ENCODE measurements at places on chromosomes 13 and 19. TPM values are rescaled to one million over a fixed set of nuclear protein-coding genes. Genes with fewer than 3 reads are reported as not detected.

DNA sequence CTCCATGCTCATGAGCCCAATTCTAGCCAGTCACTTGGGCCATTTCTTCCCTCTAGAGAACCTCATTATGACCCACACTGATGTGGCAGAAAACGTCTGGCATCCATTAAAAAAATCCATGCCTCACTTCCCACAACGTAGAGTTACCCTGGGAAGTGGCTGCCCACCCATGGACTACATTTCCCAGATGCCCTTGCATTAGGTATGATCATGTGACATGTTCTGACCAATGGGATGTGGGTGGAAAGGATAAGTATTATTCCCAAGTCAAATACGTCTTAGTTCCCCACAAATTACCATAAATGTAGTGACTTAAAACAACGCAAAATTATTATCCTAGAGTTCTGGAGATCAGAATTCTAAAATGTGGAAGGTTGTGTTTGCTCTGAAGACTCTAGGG lies 47.9 kb upstream of the ZNRF4 start:
- H3K27me3 ChIP-seq: peaks cover 2% of the 10 kb centered on the region
- no peaks in the 10 kb centered on the region for H3K4me1 ChIP-seq
- no peak overlapping the region for H3K4me3 ChIP-seq
- no peak overlapping the region for H3K27ac ChIP-seq
- no peak for DNase-seq
- no peaks in the 10 kb centered on the region for H3K36me3 ChIP-seq

DNA sequence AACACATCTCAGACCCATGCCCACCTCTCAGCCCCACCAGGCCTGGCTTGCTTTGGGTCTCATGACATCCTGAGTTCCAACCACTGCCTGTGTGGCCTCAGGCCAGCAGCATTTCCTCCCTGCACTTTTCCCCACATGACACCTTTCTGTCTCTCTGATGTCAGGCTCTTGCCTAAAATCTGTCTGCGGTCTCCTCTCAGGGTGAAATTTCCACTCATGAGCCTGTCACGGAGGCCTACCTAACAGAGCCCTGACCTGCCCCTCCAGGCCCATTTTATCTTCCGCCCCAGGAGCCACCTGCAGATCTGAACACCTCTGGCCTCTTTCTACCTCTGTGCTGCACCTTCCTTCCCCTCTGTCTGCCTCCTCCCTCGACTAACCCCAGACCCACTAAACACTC lies 93.5 kb downstream of the ZDHHC20 start:
- H3K36me3 ChIP-seq: no peaks in the 10 kb centered on the region
- DNase-seq: no peak
- no peaks in the 10 kb centered on the region for H3K27me3 ChIP-seq
- peaks cover 8% of the 10 kb centered on the region for H3K4me1 ChIP-seq

- H3K27ac ChIP-seq: no peak overlapping the region
- DNase-seq: no peak
These were observed 86.1 kb downstream of the EDNRB start for GRCh38 chr13:77832339-77833100.

DNA sequence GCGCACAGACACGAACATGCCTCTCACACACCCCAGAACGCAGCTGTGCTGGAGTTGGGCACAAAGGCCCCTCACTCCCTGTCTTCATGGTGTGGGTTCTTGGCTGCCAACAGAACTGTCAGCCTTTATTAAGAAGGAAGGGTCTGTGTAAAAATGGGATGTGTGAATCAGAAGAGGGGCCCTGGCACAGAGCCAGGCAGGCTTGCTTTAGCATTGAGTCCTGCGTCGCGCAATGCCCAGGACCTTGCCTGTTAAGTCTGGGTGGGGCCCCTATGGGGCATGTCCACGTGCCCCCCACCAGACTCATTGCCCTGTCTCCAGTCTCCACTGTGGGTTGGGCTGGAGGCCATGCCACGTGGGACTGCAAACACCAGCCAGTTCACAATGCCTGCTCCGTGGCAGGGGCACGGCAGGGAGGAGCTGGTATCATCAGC lies 84.8 kb downstream of the SLC7A1 start:
- H3K4me3 ChIP-seq: no peak overlapping the region
- no peaks in the 10 kb centered on the region for H3K4me1 ChIP-seq
- H3K27ac ChIP-seq: no peak overlapping the region
- DNase-seq: no peak
- H3K36me3 ChIP-seq: peaks cover 33% of the 10 kb centered on the region

DNA sequence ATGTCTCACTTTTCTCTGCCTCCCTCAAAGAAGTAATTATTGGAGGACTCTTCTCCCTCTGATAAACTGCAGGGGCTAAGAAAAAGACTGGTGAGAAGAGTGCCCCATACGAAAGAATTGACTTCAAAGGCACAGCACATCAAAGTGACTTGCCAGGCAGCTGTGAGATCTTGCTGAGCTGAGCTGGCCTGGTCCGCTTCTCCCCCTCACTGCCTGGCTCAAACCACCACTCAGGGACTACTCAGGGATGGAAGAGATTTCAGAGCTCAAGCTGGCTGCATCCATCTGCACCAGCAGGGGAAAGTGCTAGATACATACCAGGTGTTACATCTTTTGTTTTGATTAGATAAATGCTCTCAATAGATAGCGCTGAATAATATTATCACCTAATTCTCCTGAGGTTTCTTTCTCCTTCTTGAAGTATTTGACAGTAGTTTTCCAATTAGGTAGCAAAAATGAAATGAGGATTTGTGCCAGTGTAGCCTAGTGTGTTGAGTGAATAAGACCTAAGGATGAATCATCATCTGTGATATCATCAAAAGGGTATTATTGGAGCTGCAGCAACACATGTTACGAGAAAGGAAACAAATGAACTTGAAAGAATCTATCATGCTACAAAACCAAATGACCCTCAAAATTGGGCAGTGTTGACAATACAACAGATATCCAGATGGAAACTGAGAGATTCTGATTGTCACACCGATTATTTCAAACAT lies 379.8 kb downstream of the TBC1D4 start:
- H3K4me3 ChIP-seq: no peak overlapping the region
- no peak overlapping the region for H3K27ac ChIP-seq
- DNase-seq: no peak
- no peaks in the 10 kb centered on the region for H3K36me3 ChIP-seq
- H3K4me1 ChIP-seq: no peaks in the 10 kb centered on the region

DNA sequence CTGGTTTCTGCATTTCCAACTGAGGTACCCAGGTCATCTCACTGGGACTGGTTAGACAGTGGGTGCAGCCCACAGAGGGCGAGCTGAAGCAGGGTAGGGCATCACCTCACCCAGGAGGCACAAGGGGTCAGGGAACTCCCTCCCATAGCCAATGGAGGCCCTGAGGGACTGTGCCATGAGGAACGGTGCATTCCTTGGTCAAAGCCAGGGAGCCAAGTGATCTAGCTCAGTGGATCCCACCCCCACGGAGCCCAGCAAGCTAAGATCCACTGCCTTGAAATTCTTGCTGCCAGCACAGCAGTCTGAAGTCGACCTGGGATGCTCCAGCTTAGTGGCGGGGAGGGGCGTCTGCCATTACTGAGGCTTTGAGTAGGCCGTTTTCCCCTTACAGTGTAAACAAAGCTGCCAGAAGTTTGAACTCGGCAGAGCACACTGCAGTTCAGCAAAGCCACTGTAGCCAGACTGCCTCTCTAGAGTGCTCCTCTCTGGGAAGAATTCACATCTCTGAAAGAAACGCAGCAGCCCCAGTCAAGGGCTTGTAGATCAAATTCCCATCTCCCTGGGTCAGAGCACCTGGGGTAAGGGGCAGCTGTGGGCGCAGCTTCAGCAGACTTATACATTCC lies 1386.6 kb upstream of the PCDH9 start:
- H3K4me1 ChIP-seq: no peaks in the 10 kb centered on the region
- DNase-seq: no peak
- no peak overlapping the region for H3K4me3 ChIP-seq
- H3K27ac ChIP-seq: no peak overlapping the region
- no peaks in the 10 kb centered on the region for H3K27me3 ChIP-seq

DNA sequence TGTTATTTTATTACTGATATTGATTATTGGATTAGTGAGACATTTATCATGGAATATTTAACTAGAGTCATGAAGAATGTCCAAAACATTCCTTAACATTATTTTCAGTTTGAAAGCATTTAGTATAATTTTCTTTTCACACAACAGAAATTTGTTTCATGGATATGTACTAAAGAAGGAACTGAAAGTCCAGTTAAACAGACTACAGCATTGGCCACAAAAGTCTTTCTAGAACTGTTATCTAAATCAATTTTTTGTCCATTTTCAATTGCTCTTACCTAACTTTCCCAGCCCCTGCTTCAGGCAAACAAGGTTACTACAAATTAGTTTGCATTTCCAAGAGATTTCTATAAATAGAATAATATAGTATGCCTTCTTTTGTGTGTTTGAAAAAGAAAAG lies 1018.0 kb upstream of the PCDH20 start:
- no peak overlapping the region for H3K4me3 ChIP-seq
- H3K27ac ChIP-seq: no peak overlapping the region
- DNase-seq: no peak
- no peaks in the 10 kb centered on the region for H3K27me3 ChIP-seq
- H3K36me3 ChIP-seq: no peaks in the 10 kb centered on the region
- no peaks in the 10 kb centered on the region for H3K4me1 ChIP-seq

- H3K36me3 ChIP-seq: no peaks in the 10 kb centered on the region
- peaks cover 19% of the 10 kb centered on the region for H3K4me1 ChIP-seq
- H3K27ac ChIP-seq: no peak overlapping the region
These were observed 4.1 kb upstream of the CNN1 start for GRCh38 chr19:11534538-11534937.

- no peaks in the 10 kb centered on the region for H3K36me3 ChIP-seq
- H3K27me3 ChIP-seq: no peaks in the 10 kb centered on the region
- no peak for DNase-seq
These were observed 458.6 kb downstream of the DCT start for GRCh38 chr13:94020833-94021232.

DNA sequence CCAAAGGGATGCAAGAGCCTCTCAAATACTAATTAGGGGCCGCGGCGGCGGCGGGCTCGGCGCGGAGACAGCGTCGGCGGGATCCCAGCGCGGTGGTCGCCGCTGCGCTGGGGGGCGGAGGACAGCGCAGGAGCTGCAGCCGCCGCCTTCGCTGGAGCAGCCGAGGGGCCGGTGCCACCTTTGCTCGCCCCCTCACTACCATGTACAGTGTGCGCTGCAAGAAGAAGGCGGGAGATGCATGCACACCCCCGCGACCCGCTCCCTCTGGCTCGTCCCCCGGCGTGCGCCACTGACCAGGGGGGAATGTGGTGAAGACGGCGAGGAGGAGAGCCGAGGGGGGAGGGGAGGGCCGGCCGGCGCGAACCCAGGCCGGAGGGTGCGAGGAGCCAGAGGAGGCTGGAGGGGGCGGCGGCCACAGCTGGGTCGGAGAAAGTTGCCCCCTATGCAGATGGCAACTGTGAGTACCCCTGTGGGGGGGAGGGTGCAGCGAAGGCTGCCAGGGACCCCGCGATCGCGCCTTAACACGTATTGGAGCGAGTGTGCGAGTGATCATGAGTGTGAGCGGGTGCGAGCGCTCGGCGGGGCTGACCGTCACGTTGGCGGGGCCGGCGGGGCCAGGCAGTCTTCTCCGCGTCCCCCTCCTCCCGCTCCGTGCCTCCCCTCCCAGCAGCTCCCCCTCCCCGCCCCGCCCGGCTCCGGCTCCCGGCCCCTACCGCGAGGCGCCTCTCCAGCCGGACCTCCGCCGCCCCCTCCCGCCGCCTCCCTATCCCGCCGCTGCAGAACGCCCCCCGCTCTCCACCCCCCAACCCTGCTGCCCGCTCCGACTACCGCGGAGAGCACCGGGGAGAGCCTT lies 808 bp downstream of the SLITRK5 start:
- no peak overlapping the region for H3K27ac ChIP-seq
- DNase-seq: no peak
- peaks cover 18% of the 10 kb centered on the region for H3K4me1 ChIP-seq
- H3K27me3 ChIP-seq: peaks cover 63% of the 10 kb centered on the region
- no peaks in the 10 kb centered on the region for H3K36me3 ChIP-seq

GRCh38 chr13:44617648-44618047 lies 41.5 kb upstream of the TSC22D1 start:
- H3K4me1 ChIP-seq: no peaks in the 10 kb centered on the region
- DNase-seq: no peak
- no peak overlapping the region for H3K27ac ChIP-seq
- H3K36me3 ChIP-seq: no peaks in the 10 kb centered on the region
- no peaks in the 10 kb centered on the region for H3K27me3 ChIP-seq

DNA sequence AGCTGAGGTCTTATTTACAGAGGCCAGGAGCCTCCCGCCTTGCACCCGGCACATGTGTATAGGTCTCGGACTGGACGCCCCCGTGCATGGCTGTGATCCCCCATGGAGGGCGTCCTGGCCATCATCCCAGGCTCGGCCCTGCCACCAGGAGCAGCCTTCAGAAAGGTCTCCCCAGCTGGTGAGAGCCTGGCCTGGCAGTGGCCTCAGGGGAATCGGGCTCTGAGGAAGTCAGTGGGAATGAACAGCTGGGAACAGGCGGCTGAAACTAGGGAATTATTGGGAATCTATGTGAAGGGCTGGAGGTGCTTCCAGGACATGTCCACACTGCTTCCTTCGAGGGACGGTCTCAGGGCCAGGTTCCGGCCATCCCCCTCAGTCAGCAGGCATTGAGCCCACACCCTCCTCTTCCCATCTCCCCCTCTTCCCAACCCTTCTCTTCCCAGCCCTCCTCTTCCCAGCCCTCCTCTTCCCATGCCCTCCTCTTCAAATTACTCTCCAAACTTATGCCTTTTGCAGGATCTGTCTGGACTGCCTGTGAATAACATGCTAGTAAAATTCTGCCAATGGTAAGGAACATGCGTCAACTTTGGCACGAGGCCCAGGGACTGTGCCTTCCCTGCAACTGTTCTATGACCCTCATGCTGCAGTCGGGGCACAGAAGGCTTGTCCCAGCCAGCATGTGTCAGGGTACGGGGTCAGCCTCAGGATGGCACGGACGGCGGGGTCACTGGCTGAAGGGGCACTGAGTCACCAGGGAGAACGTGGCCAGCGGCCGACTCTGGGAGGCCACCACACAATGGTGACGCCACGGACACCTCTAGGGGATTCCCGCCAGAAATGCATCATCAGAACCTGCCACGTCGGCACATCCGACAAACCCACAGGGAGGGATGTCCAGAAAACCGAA lies 24.2 kb upstream of the C13orf46 start:
- no peaks in the 10 kb centered on the region for H3K27me3 ChIP-seq
- no peaks in the 10 kb centered on the region for H3K4me1 ChIP-seq
- H3K27ac ChIP-seq: no peak overlapping the region
- H3K36me3 ChIP-seq: peaks cover 90% of the 10 kb centered on the region
- no peak overlapping the region for H3K4me3 ChIP-seq
- DNase-seq: no peak

Gene BCL3
- 90.9 TPM for total RNA-seq

Gene PRTN3
- total RNA-seq: not detected

Gene CEACAM1
- 1.2 TPM for total RNA-seq

Gene LHB
- total RNA-seq: not detected

Gene KANK2
- total RNA-seq: not detected

Gene ZNF813
- 2.7 TPM for total RNA-seq

Gene SLITRK6
- total RNA-seq: not detected

Gene AZU1
- total RNA-seq: 0.47 TPM

Gene ZNF225
- 0.73 TPM for total RNA-seq

All from CD4-positive, alpha-beta T cell (primary cell).